CD4-positive, alpha-beta T cell treated with Interferon gamma for 1 hour (primary cell): ENCODE measurements at places on chromosomes 4 and X.

DNA sequence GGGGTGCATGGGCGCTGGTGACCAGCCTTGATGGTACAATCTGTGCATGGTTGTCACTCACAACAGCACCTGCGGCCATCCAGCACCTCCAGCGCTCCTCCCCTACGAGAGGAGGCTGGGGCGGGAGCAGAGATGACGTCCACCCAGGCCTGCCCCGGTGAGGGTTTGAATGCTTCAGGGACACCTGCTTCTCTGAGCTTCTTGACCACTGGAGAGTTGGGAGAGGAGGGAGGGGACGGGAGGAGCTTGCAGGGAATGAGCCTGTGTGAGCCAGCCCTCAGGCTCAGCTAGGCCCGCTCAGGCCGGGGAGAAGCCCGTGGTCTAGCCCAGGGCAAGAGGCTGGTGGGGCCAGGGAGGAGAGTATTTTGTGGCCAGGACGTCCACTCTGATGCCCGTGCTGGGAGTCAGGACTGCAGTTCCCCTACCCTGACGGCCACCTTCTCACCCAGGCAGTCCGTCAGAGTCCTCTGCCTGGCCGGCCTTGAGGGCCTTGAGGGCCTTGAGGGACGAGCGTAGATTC is 59.2 kb downstream of the CPZ start:
- DNase-seq = no peak

DNA sequence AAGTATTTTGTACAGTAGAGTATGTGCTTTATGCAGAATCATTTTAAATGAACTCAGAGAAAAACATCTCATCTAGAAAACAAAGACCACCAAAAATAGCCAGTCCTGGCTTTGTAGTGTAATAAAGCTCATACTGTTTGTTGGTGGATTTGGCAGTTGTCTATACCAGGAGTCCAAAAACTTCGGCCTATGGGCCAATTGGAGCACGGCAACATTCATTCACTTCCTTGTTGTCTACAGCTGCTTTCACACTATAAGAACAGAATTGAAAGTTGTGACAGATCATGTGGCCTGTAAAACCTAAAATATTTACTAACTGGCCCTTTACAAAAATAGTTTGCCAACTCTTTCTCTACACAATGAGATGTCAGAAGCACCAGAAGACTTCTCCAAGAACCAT is 5.3 kb downstream of the FBXW7 start:
- DNase-seq = no peak

GRCh38 chr4:26343038-26343398 is 22.2 kb downstream of the RBPJ start:
- DNase-seq = no peak

DNA sequence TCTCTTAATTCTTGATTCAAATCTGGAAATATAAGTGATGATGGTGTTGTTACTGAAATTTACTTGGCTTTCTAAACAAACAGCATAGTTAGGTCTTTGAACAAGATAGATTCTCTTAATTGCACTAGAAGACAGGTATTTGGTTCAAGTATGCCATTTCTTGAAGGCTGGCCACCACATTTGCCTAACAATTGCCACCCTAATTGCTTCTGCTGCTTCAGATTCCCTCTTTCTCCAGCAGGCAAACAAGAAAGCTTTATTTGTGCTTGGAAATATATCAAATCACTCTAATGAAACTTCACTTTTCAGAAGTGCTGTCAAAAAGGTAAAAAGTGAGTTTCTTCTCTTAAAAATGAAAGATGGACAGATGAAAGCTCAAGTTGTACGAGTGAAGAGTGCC is 418.6 kb downstream of the INPP4B start:
- no peak for DNase-seq

GRCh38 chr4:105630670-105631655 is 77.5 kb downstream of the INTS12 start:
- DNase-seq = no peak

GRCh38 chrX:73400136-73400748 is 46.6 kb upstream of the CDX4 start:
- no peak for DNase-seq

GRCh38 chrX:21711129-21711847 is 46.6 kb downstream of the SMPX start:
- no peak for DNase-seq

- no peak for DNase-seq
Measured at GRCh38 chr4:81040012-81040659, 9.6 kb downstream of the BMP3 start.

GRCh38 chrX:74160358-74160757 is 143.6 kb upstream of the ZCCHC13 start:
- no peak for DNase-seq

- DNase-seq = no peak
Measured at GRCh38 chrX:82765811-82766210, 742.3 kb upstream of the POU3F4 start.

GRCh38 chr4:87555773-87556619 is 26.8 kb upstream of the SPARCL1 start:
- no peak for DNase-seq

DNA sequence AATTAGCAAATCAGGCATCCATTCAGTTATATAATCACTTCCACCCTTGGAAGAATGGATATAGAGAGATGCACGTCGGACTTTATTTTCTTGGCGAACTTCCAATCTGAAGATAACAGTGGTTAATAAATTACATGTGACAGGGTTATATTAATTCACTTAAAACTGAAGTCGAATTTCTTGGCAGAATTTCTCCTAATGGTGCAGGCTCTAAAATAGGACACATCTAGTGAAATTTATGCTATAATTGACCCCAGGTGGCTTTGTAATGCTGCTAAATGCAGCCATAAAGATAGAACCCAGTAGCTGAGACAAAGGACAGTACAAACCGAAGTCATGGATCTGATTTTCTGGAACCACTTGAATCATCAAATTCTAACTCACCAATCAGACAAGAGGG is 20.8 kb upstream of the SLC10A4 start:
- DNase-seq = no peak

DNA sequence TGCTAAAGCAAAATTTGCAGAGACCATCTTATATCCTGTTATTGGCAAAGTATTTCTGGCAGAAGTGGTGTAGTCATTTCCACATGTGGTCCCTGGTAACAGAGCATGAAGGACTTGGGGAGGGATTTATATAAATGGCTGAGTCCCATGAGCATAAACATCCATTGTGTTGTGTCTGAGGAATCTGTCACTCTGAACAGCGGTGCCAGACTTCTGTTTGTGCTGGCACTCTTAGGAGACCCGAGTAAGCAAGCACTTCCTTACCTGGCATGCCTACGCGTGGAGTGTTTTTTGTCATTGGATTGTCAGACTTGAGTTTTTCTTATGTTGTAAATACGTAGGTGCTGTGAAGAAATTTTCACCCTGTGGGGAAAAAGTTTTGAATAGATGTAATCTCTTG is 285.9 kb downstream of the ARHGAP10 start:
- no peak for DNase-seq

DNA sequence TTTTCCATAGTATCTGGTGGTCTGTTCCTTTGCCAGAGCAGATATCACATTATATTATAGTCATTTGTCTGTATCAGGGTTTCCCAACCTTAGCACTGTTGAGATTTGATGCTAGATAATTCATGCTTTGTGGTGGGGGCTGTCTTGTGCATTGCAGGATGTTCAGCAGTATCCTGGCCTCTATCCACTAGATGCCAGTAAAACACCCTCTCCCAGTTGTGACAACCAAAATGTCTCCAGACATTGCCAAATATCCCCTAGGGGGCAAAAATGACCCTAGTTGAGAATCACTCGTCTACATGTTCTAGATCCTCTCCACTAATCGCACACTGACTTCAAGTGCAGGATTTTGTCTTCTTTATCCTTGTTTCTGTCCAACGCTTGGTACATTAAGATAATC is 160.8 kb downstream of the FANCB start:
- no peak for DNase-seq

GRCh38 chr4:38365748-38366310 is 298.2 kb upstream of the KLF3 start:
- no peak for DNase-seq

- DNase-seq = no peak
Measured at GRCh38 chr4:108980455-108981239, 217.8 kb upstream of the ETNPPL start.

DNA sequence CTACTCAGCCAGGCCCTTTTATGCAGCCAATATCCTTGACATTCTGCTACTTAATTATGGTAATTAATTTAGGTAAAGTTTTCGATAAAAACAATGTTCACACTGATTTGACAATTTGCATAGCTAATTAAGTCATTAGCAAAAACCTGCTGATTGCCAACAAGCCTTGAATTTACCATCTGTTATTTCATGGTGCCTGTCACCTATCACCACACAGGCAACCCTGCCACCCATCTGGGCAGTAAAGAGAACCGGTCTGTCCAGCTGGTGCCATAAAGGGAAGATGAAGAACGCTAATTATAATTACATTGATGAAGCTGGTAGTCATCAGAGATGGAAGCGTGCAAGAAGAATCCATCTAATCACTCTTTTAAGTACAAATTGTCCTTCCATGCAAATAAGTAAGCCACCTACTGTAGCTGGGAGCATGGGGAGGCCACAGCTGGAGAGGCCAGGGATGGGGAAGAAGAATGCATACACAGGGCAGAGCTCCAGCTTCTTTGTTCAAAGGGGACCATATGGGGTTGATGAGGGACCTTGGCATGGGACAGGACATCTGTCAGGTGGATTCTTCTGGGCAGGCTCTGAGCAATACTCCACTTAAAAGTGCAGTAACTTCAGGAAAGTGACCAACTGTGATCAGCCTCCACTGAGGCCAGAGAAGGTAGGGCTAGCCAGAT is 277.3 kb upstream of the TAPT1 start:
- no peak for DNase-seq

GRCh38 chr4:8227201-8227770 is 28.2 kb downstream of the SH3TC1 start:
- DNase-seq = no peak

DNA sequence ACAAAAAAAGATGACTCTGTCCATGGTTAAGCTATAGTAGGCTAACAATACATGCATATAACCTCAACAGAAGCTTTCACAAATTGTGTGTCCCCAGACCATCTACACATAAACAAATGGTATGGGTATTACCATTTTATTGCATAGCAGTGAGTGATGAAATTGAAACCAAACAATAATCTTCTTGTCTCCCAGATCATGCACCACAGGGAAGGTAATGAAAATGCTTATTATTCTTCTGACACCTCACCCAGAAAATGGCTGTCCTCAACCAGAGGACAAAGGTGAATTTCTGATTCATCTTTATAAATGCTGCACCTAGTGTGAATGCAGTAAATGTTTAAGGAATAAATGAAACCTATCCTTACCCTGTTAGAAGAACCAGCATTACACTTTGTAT is 8.0 kb downstream of the PRSS12 start:
- DNase-seq = no peak

DNA sequence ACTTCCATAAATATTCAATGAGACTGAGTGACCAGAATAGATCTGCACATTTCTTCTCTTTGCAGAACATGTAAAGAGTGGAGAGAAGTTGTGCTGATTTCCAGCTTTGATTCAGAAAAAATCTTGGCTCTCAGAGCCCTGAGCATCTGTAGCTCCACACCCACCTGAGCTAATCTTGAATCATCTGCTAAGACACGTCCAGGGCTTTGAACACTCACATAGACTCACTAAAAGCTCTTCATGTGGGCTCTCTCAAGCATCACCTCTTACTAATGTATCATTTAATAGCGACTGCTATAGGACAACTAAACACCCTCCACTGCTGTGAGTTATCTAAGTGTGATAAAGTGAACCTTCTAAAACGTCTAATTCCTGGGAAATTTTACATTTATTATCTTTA is 147.7 kb upstream of the GRIA3 start:
- no peak for DNase-seq

GRCh38 chr4:77009511-77010115 is 60.1 kb downstream of the SEPTIN11 start:
- DNase-seq = no peak

DNA sequence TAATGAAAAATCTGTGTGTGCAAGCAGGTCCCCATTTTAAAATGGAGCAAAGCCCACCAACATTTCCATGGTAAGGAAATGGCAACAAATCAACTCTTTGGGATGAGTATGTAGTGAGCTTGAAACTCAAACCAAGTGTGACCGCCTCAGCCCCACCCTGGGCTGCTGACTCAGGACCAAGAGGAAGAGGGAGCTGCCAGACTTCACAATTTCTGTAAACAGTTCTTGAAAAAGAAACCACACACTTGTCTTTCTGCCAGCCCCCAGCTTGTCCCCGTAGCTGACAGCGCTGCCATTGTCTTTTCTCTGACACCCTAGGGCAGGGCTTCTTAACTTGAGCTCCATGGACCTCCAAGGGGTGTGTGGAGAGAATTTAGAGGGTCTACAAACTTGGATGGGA is 10.3 kb downstream of the RTL5 start:
- peak; percentile 56 for DNase-seq

DNA sequence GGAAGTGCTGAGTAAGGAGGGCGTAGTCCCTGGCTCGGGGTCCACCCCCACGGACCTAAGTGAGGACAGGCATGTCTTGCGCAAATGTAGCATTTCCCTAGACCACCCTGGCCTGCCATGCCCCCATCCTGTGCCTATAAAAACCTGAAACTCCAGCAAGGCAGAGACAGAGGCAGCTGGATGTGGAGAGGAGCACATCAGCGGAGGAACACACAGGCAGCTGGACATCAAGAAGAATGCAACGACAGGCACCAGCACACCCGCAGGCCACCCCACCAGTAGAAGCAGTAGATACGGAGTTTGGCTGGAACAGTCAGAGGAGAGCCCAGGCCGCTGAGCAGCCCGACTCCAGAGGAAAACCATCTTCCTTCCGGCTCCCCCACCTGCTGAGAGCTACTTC is 345.9 kb downstream of the FSTL5 start:
- no peak for DNase-seq

GRCh38 chrX:151776181-151776731 is 41.7 kb downstream of the CNGA2 start:
- DNase-seq = no peak

- no peak for DNase-seq
Measured at GRCh38 chr4:65311120-65311519, 359.2 kb downstream of the EPHA5 start.

DNA sequence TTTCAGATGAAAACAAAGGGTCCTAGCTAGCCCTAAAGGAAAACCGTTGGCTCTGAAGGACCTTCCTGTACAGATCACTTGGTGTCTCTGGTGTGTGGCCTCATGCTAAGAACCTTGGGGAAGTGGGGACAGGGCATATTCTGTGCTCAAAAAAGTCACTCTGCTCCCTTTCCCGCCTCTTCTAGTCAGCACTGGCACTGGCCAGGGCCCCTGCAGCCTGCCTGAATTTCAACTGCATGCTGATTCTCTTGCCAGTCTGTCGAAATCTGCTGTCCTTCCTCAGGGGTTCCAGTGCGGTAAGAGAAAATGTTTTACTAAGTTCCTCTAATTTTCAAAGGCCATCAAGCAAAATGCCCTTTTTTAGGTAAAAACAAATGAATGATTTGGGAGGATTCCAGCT is 3.4 kb downstream of the CYBB start:
- peak; percentile 32 for DNase-seq
